ENCODE measurements at places on chromosomes 3 and 15.

- H3K4me1 ChIP-seq = no peaks in the 10 kb centered on the region
- H3K27me3 ChIP-seq = no peaks in the 10 kb centered on the region
- no peaks in the 10 kb centered on the region for H3K36me3 ChIP-seq
- no peak overlapping the region for H3K4me3 ChIP-seq
- no peak for DNase-seq
These were observed 354.5 kb downstream of the OCA2 start for GRCh38 chr15:27744641-27745040.

DNA sequence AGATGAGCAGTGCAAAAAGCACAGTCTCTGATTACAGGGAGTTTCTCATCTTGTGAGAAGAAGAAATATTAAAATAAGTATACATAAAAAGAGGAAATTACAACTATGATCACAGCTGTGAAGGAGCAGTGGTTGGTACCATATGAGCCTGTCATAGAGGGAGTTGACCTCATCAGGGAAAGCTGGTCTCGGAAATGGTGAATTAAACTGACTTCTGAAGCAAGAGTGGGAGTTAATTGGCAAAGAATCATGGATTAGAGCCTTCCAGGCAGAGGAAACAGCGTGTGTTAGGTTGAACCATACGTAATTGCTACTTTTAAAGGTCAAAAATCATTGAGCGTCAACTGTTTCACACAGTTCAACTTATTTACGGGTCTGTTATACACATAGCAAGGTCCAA, 539.1 kb downstream of the EDEM1 start:
- H3K4me1 ChIP-seq = no peaks in the 10 kb centered on the region
- no peak overlapping the region for H3K27ac ChIP-seq
- no peaks in the 10 kb centered on the region for H3K27me3 ChIP-seq
- H3K36me3 ChIP-seq = no peaks in the 10 kb centered on the region

DNA sequence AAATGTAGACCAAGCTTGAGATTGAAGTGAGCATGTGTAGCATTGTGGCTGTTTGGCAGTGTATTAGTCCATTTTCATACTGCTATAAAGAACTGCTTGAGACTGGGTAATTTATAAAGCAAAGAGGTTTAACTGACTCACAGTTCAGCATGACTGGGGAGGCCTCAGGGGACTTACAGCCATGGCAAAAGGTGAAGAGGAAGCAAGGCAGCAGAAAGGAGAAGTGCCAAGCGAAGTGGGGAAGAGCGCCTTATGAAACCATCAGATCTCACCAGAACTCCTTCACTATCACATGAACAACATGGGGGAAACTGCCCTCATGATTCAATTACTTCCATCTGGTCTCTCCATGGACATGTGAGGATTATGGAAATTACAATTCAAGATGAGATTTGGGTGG, 8.6 kb upstream of the CERS3 start:
- H3K27ac ChIP-seq = peak overlapping the region; percentile 10
- H3K27me3 ChIP-seq = peaks cover 5% of the 10 kb centered on the region
- H3K36me3 ChIP-seq = peaks cover 11% of the 10 kb centered on the region

DNA sequence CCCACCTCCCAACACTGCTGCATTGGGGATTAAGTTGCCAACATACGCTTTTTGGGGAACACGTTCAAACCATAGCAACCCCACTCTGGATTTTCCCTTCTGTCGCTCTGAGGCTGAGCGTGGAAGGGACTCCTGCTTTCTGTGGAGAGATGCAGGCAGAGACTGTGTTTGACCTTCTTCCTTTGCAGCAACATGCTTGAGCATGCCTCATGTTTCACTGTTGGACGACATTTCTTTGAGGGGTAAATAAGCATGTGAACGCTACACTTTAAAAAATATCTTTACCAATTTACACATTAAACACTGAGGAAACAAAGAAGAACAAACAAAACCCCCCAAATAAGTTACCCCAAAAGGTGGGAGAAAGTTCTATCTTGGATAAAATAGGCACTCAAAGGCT, 14.2 kb upstream of the MAPK6 start:
- H3K4me1 ChIP-seq = peaks cover 28% of the 10 kb centered on the region
- no peaks in the 10 kb centered on the region for H3K36me3 ChIP-seq
- H3K27ac ChIP-seq = no peak overlapping the region
- DNase-seq = no peak
- H3K27me3 ChIP-seq = no peaks in the 10 kb centered on the region

DNA sequence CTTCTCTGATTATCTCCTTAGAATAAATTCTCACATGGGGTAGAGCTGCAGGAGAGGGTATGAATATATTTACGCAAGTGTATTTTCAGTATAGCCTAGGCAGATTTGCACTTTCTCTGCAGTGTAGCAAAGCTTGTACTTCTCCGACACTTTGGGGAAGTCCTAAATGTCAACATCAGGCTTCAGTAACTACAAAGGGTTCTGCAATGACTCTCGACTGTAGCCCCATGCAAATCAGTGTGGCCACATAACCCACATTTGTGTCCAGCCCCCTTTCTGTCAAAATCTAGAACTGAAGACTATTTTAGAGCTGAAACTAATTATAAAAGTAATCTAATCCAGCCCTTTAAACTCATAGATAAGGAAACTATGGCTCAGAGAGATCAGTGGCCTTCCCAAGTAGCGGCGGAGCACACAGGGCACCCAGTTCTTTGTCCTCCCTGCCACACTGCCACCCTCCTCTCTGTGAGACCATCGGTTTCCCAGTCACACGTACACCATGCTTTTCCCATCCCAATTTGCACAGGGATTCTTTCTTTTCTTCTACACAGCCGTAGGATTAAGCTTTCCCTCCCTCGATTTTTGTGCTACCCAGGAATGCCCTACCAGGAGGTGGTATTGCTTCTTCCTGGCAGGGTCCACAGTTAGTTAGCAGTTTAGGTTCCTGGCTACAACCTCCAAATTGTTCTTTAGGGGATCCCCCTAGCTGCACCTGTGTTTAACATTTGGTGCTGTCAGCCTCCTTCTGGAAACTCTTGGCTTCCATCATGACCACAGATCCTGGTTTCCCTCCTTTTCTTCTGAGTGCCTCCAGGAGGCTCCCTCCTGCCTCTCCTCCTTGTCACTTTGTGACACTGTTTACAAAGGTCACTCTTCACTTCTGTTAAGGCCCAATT, 22.9 kb downstream of the MRAS start:
- DNase-seq = peak; percentile 11
- peaks cover 5% of the 10 kb centered on the region for H3K36me3 ChIP-seq
- peaks cover 10% of the 10 kb centered on the region for H3K4me1 ChIP-seq
- H3K27me3 ChIP-seq = peaks cover 27% of the 10 kb centered on the region

- no peak overlapping the region for H3K27ac ChIP-seq
- H3K27me3 ChIP-seq = no peaks in the 10 kb centered on the region
These were observed 14.0 kb downstream of the OR5K4 start for GRCh38 chr3:98367464-98368246.

GRCh38 chr3:41608347-41608746, 353.6 kb downstream of the ULK4 start:
- H3K36me3 ChIP-seq = peaks cover 5% of the 10 kb centered on the region
- no peak for DNase-seq
- no peaks in the 10 kb centered on the region for H3K27me3 ChIP-seq
- H3K4me3 ChIP-seq = no peak overlapping the region

DNA sequence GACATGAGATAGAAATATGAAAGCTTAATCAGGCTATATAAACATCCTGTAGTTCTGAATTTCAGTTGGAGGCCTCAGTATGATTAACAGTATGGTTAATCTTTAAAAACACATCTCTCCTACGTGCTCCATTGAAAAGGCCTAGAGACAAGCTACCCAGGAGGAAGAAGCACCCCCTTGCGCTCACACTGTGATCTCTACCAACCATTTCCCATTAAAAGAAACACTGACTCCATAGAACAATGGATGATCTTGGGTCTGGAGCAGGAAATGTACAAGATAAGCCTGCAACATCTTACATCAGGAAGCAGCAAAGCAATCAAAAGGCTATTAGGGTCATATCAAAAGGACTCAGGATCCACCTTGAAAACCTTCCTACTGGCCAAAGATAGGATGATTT, 3.4 kb upstream of the EOGT start:
- H3K27me3 ChIP-seq = no peaks in the 10 kb centered on the region
- peaks cover 3% of the 10 kb centered on the region for H3K36me3 ChIP-seq
- no peak overlapping the region for H3K27ac ChIP-seq
- H3K4me1 ChIP-seq = peaks cover 9% of the 10 kb centered on the region
- no peak overlapping the region for H3K4me3 ChIP-seq

- peaks cover 7% of the 10 kb centered on the region for H3K36me3 ChIP-seq
- no peaks in the 10 kb centered on the region for H3K4me1 ChIP-seq
- DNase-seq = no peak
- H3K27ac ChIP-seq = no peak overlapping the region
- H3K4me3 ChIP-seq = no peak overlapping the region
These were observed 25.3 kb upstream of the C15orf61 start for GRCh38 chr15:67495585-67495984.

DNA sequence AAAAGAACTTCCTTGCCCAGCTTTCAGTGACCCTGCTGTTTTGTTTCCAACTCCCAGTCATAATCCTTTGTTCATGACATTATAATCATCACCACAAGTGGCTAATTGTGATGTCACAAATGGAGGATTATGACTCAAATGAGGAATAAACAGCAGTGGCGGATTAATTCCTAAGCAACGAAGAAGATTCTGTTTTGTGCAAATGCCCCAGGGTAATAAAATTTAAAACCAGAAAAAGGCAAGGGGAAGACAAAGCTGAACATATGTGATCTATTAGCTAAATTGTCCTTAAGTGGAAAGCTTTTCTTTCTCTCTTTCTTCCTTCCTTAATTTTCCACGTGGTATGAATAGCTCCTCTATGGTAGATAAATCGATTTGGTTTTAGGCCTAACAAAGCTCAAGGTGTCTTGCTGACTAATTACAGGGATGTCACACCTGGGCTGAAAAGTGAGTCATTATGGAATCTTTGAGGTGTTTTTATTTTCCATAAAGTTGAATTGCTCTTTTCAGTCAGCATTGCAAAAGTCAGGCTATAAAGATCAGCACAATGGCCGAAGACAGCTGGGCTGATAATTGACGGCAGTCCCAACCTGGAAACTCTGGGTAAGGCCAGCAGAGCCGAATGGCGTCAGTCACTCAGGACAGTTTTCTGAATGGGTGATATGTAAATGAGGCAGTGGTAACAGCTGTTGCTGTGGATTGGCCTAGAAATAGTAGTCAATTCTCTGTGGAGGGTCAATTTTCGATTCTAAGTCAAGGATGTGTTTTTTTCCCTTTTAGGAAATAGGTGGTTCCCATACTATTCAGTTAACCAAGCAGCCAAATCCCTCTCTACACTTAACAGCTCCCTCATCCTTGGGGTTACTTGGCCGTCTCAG, 121.5 kb downstream of the PTPRG start:
- no peak overlapping the region for H3K4me3 ChIP-seq
- DNase-seq = no peak
- no peak overlapping the region for H3K27ac ChIP-seq

- H3K4me3 ChIP-seq = no peak overlapping the region
- no peaks in the 10 kb centered on the region for H3K4me1 ChIP-seq
- no peak overlapping the region for H3K27ac ChIP-seq
- no peaks in the 10 kb centered on the region for H3K36me3 ChIP-seq
- peaks cover 3% of the 10 kb centered on the region for H3K27me3 ChIP-seq
- no peak for DNase-seq
These were observed 42.4 kb upstream of the SLC41A3 start for GRCh38 chr3:126126286-126126685.

- no peaks in the 10 kb centered on the region for H3K36me3 ChIP-seq
- no peak for DNase-seq
- H3K4me3 ChIP-seq = no peak overlapping the region
- H3K4me1 ChIP-seq = peaks cover 1% of the 10 kb centered on the region
- H3K27ac ChIP-seq = no peak overlapping the region
- peaks cover 29% of the 10 kb centered on the region for H3K27me3 ChIP-seq
These were observed 36.8 kb upstream of the CFAP161 start for GRCh38 chr15:81097116-81097889.

GRCh38 chr3:81339040-81339845, 422.2 kb downstream of the GBE1 start:
- no peaks in the 10 kb centered on the region for H3K36me3 ChIP-seq
- no peaks in the 10 kb centered on the region for H3K4me1 ChIP-seq
- no peak overlapping the region for H3K27ac ChIP-seq
- DNase-seq = no peak

DNA sequence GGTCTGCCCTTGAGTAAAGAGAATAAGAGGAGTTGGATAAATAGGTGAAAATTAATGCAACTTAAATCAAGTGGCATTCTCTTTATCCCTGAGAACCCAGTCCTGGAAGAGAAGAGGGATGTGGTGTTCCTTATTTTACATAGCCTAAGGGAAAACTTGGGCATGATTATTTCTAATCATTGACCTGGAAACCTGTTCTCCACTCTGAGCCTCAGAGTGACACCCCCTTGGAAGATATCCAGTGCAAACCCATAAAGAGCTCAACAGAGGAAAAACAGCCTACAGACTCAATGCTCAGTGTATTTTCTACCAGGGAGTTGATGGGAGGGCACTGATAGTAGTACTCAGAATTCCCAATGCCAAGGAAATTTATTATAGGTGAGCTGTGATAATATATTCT, 22.0 kb downstream of the SLC15A2 start:
- H3K4me3 ChIP-seq = no peak overlapping the region
- H3K4me1 ChIP-seq = peaks cover 5% of the 10 kb centered on the region
- H3K27me3 ChIP-seq = no peaks in the 10 kb centered on the region
- no peak for DNase-seq
- H3K36me3 ChIP-seq = peaks cover 62% of the 10 kb centered on the region
- no peak overlapping the region for H3K27ac ChIP-seq

DNA sequence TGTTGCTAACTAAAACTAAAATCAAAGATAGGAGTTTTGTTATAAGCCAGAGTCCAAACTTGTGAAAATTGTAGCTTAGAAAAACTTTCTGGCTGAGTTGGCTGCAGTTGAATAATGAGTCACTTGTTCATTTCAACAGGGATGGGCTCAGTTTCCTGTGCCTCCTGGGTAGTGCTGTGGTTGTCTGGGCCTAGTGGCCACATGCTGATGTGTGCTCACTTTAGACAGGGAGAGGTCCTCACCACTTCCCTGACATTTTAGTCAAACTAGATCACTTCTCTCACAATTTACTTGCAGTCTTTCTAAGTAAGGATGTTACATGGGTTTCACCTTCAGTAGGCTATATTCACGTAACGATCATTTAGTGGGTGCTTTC, 6.3 kb upstream of the UBE2Q2 start:
- H3K27me3 ChIP-seq = no peaks in the 10 kb centered on the region
- no peaks in the 10 kb centered on the region for H3K4me1 ChIP-seq
- H3K27ac ChIP-seq = no peak overlapping the region

DNA sequence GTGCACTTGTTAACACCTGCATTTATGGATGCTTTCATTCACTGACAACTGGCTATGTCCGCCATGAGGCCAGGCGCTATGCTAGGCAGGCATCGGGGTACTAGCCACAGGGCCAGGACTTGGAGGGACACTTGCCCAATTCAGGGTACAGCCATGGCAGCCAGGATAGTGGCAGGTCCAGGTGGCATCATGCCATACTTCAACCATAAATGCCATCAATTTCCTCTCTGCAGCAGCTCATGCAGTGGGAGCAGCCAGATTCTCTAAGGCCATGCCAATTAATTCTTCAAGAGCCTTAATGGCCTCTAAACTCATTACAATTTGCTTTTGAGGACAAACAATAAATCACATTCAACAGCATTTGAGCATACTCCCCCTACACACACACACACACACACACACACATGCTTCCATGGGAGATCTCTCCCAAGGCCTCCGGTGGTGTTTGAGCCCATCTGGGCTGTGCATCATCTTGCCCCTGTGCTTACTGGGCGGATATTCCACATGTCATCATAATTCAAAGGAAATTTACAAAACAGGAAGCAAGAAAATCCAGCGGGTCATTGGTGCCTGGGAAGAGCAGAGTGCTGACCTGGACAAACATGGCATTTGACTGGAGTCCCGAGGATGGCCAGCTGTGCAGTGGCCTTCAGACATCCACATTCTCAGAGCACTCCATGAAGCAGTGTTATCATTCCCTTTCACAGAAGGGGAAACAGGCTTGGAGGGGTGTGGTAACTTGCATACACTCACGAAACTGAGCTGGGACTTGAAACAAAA, 109.1 kb downstream of the IQSEC1 start:
- DNase-seq = no peak
- H3K4me3 ChIP-seq = no peak overlapping the region
- no peak overlapping the region for H3K27ac ChIP-seq
- peaks cover 76% of the 10 kb centered on the region for H3K4me1 ChIP-seq
- peaks cover 6% of the 10 kb centered on the region for H3K36me3 ChIP-seq
- H3K27me3 ChIP-seq = no peaks in the 10 kb centered on the region
